ENCODE measurements at places on chromosomes 11 and 22.

DNA sequence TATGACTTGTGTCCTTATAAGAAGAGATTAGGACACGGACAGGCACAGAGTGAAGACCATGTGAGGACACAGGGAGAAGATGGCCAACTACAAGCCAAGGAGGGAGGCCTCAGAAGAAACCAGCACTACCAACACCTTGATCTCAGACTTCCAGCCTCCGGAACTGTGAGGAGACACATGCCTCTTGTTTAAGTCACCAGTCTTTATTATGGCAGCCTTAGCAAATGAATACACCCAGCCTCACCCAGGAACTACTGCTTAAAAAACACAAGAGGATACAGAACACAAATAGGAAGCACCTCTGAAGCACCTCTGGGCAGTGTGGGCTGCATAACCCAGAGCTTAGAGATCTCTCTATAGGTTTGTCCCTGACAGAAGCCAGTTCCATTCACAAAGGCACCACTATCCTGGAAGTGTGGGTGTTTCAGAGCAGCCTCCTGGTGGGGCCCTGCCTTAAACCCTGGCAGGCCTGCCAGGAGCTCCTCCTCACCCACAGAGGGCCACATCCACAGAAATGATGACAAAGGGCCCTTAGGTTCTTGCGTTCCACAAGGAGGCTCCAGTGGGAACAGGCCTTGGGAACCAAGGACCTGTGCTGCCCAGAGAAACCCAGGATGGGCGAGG is 58.8 kb downstream of the CHRDL2 start:
- no peak for DNase-seq

- DNase-seq: peak; percentile 69
Observed at GRCh38 chr11:103091801-103092524, at the start of gene DCUN1D5. Gene DCUN1D5 (minus strand): TSS chr11:103092160. CDS start chr11:103091872, 288 bp downstream.

DNA sequence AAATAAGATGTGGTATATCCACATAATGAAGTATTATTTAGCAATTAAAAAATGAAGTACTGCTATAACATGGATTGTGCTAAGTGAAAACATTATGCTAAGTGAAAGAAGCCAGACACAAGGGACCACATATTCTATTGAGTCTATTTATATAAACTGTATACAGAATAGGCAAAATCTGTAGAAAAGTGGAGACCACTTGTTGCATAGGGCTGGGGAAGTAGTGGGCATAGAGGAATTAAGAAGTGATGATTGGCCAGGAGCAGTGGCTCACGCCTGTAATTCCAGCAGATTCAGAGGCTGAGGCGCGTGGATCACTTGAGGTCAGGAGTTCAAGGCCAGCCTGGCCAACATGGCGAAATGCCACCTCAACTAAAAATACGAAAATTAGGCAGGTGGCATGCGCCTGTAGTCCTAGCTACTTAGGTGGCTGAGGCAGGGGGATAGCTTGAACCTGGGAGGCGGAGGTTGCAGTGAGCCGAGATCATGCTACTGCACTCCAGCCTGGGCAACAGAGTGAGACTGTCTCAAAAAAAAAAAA is 109.6 kb downstream of the RBFOX2 start:
- no peak for DNase-seq

GRCh38 chr22:43388420-43388851 is 23.4 kb upstream of the MPPED1 start:
- peak; percentile 70 for DNase-seq

DNA sequence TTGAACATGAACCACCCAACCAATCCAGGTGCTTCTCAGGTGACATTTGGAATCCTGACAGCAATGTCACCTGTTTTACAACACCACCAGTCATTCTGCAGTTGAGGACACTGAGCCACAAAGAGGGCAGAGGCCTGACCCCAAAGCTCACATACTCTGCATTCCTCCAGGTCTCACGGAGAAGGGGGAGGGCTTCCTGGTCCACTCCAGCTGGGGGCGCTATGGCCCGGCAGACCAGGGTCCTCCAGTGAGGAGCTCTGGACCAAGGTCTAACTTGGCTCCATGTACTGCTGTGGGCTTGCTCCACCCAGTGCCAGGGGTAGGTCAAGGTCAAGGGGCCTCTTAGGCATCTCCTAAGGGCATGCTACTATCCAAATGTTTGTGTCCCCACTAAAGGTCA is 1.5 kb upstream of the PNPLA3 start:
- no peak for DNase-seq

- no peak for DNase-seq
Observed at GRCh38 chr11:34653031-34653430, 32.1 kb downstream of the EHF start.

DNA sequence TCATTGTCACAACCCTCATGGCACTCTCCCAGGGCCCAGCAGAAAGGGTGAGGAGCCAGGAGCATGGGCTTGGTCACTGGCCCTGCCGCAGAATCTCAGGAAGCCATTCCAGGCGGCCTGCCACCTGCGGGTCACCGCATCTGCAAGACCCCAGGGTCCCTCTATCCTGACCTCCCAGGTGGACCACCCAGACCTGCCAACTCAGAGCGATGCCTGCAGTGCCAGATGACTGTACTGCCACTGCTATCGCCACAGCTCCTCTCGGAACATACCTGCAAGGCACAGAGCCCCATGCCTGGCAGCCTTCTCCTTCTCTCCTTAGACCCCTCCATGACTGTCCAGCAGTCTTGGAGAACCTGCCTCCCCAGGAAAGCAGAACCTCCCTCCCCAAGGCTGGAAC is 26.4 kb upstream of the ELFN2 start:
- no peak for DNase-seq

DNA sequence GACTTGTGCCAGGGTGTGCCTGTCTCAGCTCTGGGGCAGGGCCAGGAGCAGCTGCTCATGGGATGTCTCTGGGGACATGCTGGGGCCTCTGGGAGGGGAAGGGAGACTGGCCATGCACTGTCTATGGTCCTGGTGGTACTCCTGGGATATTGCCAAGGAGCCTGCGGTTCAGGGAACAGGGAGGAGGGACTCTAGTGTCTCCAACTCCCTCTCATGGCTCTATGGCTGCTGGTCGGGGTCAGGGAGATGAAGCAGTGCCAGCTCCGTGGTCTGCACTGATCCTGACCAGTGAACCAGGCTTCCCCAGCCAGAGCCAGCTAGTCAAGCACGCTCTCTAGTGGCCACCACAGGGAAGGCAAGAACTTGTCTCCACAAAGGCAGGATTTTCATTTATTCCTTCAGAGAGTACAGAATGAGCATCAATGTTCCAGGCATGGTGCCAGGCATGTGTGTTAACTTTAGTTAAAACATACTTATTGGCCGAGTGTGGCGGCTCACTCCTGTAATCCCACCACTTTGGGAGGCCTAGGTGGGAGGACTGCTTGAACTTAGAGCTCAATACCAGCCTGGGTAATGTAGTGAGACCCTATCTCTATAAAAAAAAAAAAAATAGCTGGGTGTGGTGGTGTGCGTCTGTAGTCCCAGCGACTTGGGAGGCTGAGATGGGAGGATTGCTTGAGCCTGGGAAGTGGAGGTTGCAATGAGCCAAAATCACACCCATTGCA is 2.5 kb upstream of the BEST1 start:
- DNase-seq: peak; percentile 39

GRCh38 chr22:50171319-50171964 is 911 bp downstream of the PANX2 start:
- DNase-seq: no peak

DNA sequence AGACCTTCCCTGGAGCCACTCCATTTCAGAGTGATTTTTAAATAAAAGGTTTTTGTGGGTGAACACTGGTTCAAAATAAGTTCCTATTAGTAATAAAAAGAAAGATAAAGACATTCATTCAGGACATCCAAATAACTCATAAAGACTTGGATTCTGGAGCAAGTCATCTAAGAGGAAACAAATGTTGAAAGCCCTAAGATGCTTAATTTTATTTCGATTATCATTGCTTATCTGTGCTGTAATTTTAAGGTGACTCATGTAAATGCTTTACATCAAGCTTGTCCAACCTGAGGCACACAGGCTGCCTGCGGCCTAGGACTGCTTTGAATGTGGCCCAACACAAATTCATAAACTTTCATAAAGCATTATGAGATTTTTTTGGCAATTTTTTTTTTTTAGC is 34.2 kb upstream of the DBX1 start:
- no peak for DNase-seq

DNA sequence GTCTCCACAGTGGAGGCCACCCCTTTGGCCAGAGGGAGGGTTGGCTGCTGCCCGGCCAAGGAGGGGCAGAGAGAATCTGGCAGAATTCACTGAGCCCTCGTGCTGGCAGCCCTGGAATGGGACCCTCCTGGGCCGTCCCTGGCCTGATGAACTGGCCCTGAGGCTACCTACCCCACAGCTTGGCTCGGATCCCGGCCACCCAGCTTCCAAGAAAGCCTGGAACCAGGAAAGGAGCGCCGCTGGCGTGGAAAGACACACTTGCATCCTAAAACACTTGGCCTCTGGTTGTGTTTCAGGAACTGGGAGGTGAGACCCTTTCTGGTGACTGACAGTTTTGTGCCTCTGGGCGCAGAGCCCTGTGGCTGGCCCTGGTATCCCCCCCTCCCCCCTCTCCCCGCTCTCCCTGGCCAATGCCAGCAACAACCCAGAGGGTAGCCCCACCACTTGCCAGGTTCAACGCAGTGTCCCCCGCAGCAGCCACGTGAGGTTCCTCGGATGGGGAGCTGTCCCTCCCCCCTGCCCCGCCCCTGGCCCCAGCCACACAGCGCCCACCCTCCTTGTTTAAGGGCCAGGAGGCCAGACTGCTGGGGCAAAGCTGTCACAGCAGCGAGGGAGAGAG is 693 bp downstream of the NFAM1 start:
- no peak for DNase-seq

- no peak for DNase-seq
Observed at GRCh38 chr11:62607714-62608113, 4.9 kb downstream of the EML3 start.

GRCh38 chr22:47177334-47177815 is 414.9 kb downstream of the TBC1D22A start:
- DNase-seq: no peak

- peak; percentile 36 for DNase-seq
Observed at GRCh38 chr22:50318698-50319411, 8.0 kb downstream of the DENND6B start.

DNA sequence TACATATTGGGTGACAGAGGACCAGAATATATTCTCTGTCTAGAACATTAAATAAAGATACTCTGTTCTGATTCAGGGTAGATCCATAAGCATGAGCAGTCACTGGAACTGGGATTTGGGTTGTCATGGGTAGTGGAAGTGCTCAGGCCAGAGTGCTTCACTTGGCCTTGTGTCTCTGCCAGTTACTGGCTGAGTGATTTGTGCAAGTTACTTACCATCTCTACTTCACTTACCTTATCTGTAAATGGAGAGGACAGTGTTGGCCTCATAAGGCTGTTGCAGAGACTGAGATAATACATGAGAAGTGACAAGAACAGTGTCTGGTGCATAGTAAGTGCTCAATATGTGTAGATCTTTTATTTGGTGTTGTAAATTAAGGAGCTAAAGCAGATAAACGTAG is 17.6 kb downstream of the ATXN10 start:
- no peak for DNase-seq

GRCh38 chr22:50602338-50602700 is 1.7 kb downstream of the MAPK8IP2 start:
- DNase-seq: no peak

- DNase-seq: no peak
Observed at GRCh38 chr11:45993531-45994001, 71.1 kb downstream of the LARGE2 start.

- no peak for DNase-seq
Observed at GRCh38 chr11:94656968-94657367, 89.8 kb downstream of the PIWIL4 start.

GRCh38 chr22:29078036-29078868 is 5.4 kb downstream of the KREMEN1 start:
- peak; percentile 53 for DNase-seq

GRCh38 chr11:13415201-13415600 is 47.8 kb downstream of the BTBD10 start:
- DNase-seq: no peak

- DNase-seq: no peak
Observed at GRCh38 chr11:62497132-62497801, 49.3 kb downstream of the AHNAK start.

DNA sequence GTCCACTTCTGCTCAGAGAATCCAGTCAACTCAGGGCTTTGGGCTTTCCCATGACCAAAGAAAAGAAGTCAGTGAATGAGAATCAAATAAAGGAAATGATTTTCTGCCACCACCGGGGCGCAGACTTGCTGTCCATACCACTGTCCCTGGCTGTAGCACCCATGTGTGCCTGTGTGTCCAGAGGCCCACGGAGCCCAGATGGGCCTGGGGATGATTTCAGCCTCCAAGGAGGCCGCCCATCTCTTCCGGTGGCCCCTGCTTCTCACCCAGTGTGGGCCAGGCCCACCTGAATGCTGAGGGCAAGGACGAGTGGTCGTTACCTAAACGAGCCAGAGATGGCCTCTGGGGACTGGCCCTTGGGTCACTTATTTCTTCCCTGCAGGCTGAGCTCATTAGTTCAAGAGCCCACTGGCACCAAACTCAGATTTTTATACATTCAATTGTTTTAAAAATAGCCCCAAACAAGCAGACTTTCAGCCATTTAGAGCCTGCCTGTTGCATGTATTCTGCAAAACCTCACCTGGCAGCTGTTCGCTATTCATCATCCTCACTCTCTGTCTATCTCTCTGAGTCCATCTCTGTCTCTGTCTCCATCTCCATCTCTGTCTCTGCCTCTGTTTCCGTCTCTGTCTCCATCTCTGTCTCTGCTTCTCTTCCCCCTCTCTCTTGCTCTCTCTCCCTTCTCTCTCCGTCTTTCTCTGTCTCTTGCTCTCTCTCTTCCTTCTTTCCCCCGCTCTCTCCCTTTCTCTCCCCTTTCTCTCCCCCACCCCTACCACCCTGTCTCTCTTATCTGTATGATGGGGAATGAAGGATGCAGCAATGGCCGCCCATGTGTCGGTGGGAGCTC is 24.2 kb downstream of the KRTAP5-5 start:
- DNase-seq: no peak

- peak; percentile 78 for DNase-seq
Observed at GRCh38 chr22:24697621-24698082, 76.9 kb downstream of the PIWIL3 start.

GRCh38 chr22:16932577-16932976 is 75.4 kb downstream of the GAB4 start:
- DNase-seq: no peak

DNA sequence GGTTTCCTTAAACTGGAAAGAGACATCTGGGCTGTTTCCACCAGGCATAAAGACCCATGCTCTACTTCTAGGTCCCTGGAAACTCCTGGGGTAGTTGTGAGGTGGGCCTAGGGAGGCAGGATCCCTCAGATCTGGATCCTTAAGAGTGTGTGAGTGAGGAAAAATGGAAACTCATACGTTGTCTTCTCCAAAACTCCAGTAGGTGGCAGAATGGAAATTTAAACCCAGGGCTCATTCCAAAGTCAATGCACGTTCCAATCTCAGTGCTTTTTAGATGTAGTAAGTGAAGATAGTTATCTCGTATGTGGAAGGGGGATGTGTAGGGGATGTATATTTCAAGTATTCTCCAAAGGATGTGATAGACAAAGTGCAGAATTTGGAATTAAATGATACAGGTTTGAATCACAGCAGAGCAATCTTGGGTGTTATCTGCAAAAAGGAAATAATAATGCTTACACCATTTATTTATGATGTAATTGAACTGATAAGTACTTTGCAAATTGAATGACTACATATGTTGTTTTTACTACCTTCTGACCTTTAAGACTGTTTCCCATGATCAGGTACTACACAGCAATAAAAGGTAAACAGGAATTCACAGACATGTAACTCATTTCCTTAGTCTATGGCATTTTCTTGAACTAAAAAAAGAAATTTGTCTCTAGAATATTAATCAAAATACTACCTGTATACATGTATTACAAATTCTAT is 13.1 kb upstream of the MMP1 start:
- no peak for DNase-seq

All from NCI-H2171 (cell line).